Type B pancreatic cell (in vitro differentiated cells): ENCODE measurements at places on chromosomes 3 and 15.

GRCh38 chr15:94099574-94099960 lies 131.8 kb upstream of the MCTP2 start:
- H3K36me3 ChIP-seq: no peaks in the 10 kb centered on the region
- H3K27ac ChIP-seq: no peak overlapping the region
- H3K4me3 ChIP-seq: no peak overlapping the region
- H3K27me3 ChIP-seq: peaks cover 5% of the 10 kb centered on the region

- no peaks in the 10 kb centered on the region for H3K27me3 ChIP-seq
- peaks cover 5% of the 10 kb centered on the region for H3K4me1 ChIP-seq
- no peak overlapping the region for H3K27ac ChIP-seq
- DNase-seq: no peak
These were observed 20.2 kb downstream of the CPOX start for GRCh38 chr3:98573181-98573728.

DNA sequence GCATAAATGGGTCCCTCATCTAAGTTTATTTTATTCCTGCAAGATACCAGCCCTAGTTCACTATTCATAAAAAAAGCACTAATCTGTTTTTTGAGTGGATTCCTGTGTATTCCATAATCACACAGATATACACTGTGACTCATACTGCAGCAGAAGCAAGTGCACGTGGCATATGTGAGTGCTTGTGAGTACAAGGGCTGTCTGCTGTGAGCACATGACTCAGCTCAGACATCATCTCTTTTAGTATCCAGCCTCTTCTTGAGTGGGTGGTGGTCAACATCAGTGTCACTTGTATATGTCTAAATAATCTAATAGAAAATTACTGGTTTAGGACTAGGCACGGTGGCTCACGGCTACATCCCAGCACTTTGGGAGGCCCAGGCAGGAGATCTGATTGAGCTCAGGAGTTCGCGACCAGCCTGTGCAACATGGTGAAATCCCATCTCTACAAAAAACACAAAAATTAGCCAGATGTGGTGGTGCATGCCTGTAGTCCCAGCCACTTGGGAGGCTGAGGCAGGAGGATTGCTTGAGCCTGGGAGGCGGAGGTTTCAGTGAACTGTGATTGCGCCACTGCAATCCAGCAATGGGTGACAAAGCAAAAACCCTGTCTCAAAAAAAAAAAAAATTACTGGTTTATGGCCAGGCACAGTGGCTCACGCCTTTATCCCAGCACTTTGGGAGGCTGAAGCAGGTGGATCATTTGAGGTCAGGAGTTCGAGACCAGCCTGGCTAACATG lies 49.8 kb downstream of the NIPA2 start:
- H3K4me1 ChIP-seq: no peaks in the 10 kb centered on the region
- no peaks in the 10 kb centered on the region for H3K27me3 ChIP-seq
- peak overlapping the region; percentile 75 for H3K27ac ChIP-seq
- peaks cover 26% of the 10 kb centered on the region for H3K36me3 ChIP-seq

- H3K36me3 ChIP-seq: no peaks in the 10 kb centered on the region
- DNase-seq: no peak
- peaks cover 6% of the 10 kb centered on the region for H3K27me3 ChIP-seq
- H3K27ac ChIP-seq: no peak overlapping the region
- no peak overlapping the region for H3K4me3 ChIP-seq
These were observed 40.9 kb upstream of the LARS2 start for GRCh38 chr3:45347315-45348000.

DNA sequence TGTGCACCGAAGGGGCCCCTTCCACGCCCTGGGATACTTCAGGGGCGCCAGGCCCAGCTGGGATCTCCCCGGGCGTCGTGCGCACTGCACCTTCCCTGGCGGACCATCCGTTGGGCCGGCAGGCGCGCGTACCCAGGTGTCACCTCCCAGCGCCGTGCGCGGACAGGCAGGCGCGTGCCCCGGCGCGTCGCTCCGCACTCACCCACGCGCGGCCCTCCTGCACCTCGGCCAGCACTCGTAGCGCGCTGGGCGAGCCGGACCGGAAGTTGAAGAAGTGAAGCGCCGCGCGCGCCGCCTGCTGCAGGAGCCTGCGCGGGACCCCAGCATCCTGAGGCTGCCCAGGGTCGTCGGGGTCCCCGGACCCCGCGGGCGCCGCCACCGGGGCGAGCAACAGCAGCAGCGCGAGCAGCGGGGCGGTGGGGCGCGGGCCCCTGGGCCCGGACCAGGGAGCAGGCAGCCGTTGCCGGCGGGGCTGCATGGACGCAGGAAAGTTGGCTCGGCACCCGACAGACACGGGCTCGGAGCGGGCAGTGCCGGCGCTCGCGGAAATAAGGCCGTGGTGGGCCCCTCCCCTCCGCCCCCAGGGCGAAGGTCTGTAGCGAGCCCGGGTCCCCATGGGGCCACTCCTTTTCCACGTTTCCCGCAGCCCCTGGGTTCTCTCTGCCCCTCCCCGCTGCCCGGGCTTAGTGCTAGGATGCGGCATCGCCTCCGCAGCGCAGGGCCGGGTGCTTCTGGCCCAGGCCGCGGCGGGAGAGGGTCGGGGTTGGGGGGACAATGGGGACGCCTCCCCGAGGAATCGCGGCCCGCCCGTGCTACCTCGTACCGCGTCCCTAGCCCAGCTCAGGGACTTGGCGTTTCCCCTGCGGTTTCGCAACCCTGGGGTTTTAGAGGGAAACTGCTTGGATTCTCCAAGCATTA lies at the start of gene RARRES1:
Gene RARRES1 (minus strand): TSS at position 520 of the 918 bp plus-strand sequence. CDS start 42 bp downstream, at position 478.
- H3K27ac ChIP-seq: no peak within 1 kb of the TSS
- peak; percentile 79 for DNase-seq
- H3K27me3 ChIP-seq: no peaks in the 10 kb centered on the region

GRCh38 chr15:80093854-80094418 lies 34.5 kb downstream of the ZFAND6 start:
- H3K4me1 ChIP-seq: peaks cover 21% of the 10 kb centered on the region
- no peak overlapping the region for H3K27ac ChIP-seq
- no peaks in the 10 kb centered on the region for H3K27me3 ChIP-seq
- H3K4me3 ChIP-seq: no peak overlapping the region

- no peak for DNase-seq
- H3K36me3 ChIP-seq: no peaks in the 10 kb centered on the region
- peaks cover 60% of the 10 kb centered on the region for H3K27me3 ChIP-seq
- peaks cover 17% of the 10 kb centered on the region for H3K4me1 ChIP-seq
- H3K27ac ChIP-seq: no peak within 1 kb of the TSS
These were observed at the start of gene ENTPD3 for GRCh38 chr3:40387001-40387894. Gene ENTPD3 (plus strand): TSS chr3:40387184. CDS start chr3:40388058, 874 bp downstream.

GRCh38 chr15:57947781-57948180 lies 117.7 kb downstream of the ALDH1A2 start:
- DNase-seq: no peak
- H3K27me3 ChIP-seq: peaks cover 23% of the 10 kb centered on the region
- H3K4me1 ChIP-seq: no peaks in the 10 kb centered on the region
- no peak overlapping the region for H3K4me3 ChIP-seq
- H3K36me3 ChIP-seq: no peaks in the 10 kb centered on the region
- H3K27ac ChIP-seq: no peak overlapping the region

- H3K27ac ChIP-seq: no peak overlapping the region
- no peak for DNase-seq
- peaks cover 4% of the 10 kb centered on the region for H3K36me3 ChIP-seq
- no peak overlapping the region for H3K4me3 ChIP-seq
These were observed 77.7 kb upstream of the NR2E3 start for GRCh38 chr15:71732636-71733035.

DNA sequence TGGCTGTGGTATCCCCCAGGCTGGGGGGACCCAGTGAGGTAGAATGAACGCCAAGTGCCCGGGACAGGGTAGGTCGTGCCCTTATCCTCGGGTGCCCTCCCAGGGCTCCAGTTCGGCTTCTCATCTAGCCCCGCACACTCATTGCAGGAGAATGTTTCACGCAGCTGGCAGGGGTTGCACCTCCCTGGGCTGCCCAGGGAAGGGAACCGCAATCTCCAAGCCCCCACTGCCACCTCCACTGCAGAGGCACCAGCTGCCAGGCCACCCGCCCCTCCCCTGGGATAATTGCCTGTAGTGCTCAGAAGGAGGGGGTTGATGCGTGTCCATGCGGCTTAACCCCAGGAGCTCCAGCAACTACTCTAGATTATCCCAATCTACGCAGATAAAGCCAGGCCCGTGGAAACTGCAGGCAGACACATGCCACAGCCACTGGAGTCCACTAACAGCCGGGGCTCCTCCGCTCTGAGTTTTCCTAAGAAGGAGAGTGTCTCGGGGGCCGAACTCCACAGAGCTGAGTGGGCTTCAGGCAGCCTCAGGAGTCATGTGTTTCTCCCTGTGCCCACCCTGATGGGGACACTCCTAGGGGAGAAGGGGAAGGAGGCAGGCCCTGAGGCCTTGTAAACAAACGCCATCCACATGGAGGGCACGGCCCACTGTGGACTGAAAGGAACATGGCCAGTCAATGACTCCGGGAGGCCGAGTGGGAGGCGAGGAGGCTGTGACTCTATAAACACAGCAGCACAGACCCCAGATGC lies 137.2 kb upstream of the IQSEC1 start:
- no peaks in the 10 kb centered on the region for H3K36me3 ChIP-seq
- H3K4me3 ChIP-seq: no peak overlapping the region
- DNase-seq: no peak
- H3K4me1 ChIP-seq: no peaks in the 10 kb centered on the region

GRCh38 chr3:127121885-127122284 lies 71.0 kb upstream of the PRR23E start:
- no peaks in the 10 kb centered on the region for H3K4me1 ChIP-seq
- peaks cover 26% of the 10 kb centered on the region for H3K27me3 ChIP-seq
- no peaks in the 10 kb centered on the region for H3K36me3 ChIP-seq
- no peak overlapping the region for H3K4me3 ChIP-seq

DNA sequence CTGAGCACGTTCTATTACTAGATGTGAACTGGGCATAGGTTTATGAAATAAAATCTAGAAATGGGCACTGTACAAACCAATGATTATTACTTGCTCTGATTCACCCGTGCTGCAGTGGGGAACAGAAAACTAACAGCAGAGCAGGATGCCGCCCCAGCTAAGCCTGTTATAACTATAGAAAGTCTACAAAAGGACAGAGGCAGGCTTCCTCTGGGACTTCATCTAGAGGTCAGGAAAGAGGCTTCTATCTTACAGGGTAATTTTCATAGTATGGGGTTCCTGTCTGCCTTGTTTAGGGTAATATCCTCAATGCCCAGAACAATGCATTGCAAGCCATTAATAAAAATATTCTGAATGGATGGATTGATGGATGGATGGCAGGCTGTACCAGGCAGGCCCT lies 177.0 kb upstream of the TBL1XR1 start:
- no peak overlapping the region for H3K4me3 ChIP-seq
- no peaks in the 10 kb centered on the region for H3K27me3 ChIP-seq

- H3K36me3 ChIP-seq: no peaks in the 10 kb centered on the region
- no peaks in the 10 kb centered on the region for H3K27me3 ChIP-seq
- DNase-seq: no peak
These were observed 40.9 kb upstream of the CCDC80 start for GRCh38 chr3:112681822-112682325.

DNA sequence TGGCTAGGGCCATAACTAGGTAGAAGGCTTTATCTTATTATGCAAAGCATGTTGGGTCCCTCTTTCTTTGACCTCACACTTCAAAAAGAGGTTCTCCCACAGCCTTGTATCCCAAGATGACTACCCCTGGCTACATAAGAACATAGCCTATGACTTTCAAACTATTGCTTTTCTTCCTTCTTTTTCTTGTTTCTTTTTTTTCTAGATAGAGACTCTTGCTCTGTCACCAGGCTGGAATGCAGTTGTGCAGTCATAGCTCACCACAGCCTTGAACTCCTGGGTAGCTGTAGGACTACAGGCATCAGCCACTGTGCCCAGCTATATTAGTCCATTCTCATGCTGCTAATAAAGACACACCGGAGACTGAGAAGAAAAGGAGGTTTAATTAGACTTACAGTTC lies 47.2 kb downstream of the DIPK2A start:
- no peak overlapping the region for H3K27ac ChIP-seq
- no peaks in the 10 kb centered on the region for H3K27me3 ChIP-seq
- no peak for DNase-seq
- no peaks in the 10 kb centered on the region for H3K4me1 ChIP-seq

GRCh38 chr15:67085818-67086636 lies 20.6 kb downstream of the SMAD3 start:
- H3K27ac ChIP-seq: peak overlapping the region; percentile 63
- peak overlapping the region; percentile 59 for H3K4me3 ChIP-seq
- peaks cover 31% of the 10 kb centered on the region for H3K36me3 ChIP-seq
- H3K4me1 ChIP-seq: peaks cover 75% of the 10 kb centered on the region
- no peaks in the 10 kb centered on the region for H3K27me3 ChIP-seq

- no peaks in the 10 kb centered on the region for H3K36me3 ChIP-seq
- H3K4me1 ChIP-seq: no peaks in the 10 kb centered on the region
- H3K27ac ChIP-seq: no peak overlapping the region
- H3K27me3 ChIP-seq: peaks cover 11% of the 10 kb centered on the region
- H3K4me3 ChIP-seq: no peak overlapping the region
These were observed 174.4 kb downstream of the ARRDC4 start for GRCh38 chr15:98134905-98135304.

DNA sequence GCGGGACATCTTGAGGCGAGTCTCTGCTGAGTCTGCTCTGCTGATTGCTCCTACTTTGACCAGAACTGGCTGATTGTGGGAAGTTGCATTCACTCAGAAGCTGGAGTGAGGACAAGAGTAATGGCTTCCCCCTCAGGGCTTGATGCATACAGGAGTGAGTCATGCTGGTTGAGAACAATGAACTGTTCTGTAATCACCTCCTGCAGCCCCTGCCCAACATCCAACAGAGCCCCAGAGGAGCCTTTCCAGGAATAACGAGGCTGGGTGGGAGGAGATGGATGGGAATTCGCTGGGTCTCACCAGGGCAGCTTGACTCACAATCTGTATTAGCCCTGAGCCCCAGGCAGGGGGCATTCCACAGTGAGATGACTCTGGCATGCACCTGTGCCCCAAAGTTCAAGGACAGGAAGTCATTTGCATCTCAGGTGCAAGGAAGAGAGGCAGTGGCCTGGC lies 85.0 kb downstream of the RAB11A start:
- no peak overlapping the region for H3K27ac ChIP-seq
- peaks cover 7% of the 10 kb centered on the region for H3K4me1 ChIP-seq
- no peak overlapping the region for H3K4me3 ChIP-seq
- peaks cover 13% of the 10 kb centered on the region for H3K27me3 ChIP-seq
- no peak for DNase-seq
